ENCODE measurements at places on chromosomes 13 and 19.

DNA sequence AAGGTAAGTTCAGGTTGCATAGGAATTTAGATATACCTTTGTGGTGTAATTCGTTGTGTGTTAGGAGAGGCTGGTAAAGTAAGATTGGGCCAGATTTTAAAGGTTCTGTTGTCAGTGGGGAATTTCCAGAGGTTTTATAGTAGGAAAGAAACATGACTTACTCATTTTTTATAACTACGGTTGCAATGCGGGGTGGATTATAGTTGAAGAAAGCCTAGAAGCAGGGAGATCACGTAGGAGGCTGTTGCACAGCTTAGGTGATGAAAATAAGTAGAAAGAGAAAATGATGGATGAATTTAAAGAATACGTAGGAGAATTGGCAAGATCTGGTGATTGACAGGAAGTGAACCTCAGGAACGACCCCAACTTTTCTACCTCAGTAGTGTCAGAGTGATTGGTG, 61.1 kb downstream of the PIBF1 start:
- no peak for DNase-seq

DNA sequence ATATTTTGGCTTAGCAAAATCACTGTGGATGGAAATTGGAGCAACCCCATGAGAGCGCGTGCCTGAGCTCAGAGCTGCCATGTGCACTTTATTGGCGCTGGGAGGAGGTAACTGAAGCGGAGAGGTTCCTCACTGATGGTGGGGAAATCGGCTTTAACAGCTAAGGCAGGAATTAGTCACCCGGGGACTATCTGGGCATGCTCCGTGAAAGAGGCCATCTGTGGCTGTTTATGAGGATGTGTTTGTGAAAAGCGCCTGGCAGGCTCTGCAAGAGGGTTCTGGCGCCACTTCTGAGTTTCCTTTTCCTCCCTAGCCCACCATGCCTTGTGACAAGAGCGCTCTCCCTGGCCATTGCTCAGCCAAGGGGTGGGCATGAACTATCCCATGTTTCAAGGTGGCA, 815.6 kb downstream of the UQCRFS1 start:
- DNase-seq = no peak

DNA sequence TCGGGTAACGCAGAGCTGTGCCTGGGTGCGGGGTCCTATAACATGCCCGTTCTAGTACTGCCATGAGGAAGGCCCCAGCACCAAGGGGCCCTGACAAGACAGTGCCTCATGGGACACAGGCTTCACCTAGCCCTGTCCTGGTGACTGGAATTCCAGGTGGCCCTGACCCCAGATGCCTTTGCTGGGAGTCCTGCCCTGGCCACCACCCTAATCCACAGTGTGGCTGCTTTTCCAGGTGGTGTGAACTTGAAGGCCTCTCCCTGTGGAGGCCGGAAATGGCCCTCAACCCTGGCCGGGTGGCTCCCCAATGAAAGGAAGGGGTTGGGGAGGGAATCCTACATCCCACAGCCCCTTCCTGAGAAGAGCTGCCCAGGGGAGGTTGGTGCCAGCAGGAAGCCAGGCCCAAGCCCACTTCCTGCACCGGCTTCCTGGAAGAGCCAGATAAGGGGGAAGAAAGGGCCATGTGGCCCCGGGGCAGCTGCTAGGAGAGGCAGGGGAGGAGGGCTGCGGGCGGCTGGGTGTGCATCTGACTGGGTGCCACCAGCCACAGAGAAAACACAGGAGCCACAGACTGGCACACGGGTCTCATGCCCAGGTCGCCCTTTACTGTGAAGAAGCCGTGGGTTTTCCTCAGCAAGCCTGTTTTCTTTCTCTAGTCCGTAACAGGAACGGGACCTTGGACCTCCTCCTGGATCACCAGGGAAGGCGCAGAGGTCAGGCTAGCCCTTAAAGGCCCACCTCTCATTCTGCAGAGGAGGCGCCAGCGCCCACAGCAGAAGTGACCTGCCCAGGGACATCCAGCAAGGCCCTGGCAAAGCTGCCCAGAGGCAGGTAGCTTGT, 4.7 kb downstream of the LSM4 start:
- no peak for DNase-seq

- no peak for DNase-seq
These were observed 1509.9 kb downstream of the SLITRK5 start for GRCh38 chr13:89181041-89181440.

GRCh38 chr13:42814868-42815267, 33.5 kb downstream of the FAM216B start:
- no peak for DNase-seq

Measured in stimulated activated CD4-positive, alpha-beta T cell treated with anti-CD3 and anti-CD28 coated beads, Interleukin-12 subunit alpha, Interleukin-12 subunit beta, amount 100 ng/mL, for 24 hours (primary cell).